Activated CD4-positive, alpha-beta T cell treated with anti-CD3 and anti-CD28 coated beads, Interleukin-2, amount 10 ng/mL, durations not matched to agents 7 days and 5 days (primary cell): ENCODE measurements at places on chromosomes 11 and 22. TPM values are rescaled to one million over a fixed set of nuclear protein-coding genes. Genes with fewer than 3 reads are reported as not detected.
A peak's percentile ranks its signal among the peaks of the same experiment; 100 is the strongest.

- no peak overlapping the region for H3K4me3 ChIP-seq
- H3K27me3 ChIP-seq, result no peaks in the 10 kb centered on the region
- DNase-seq, result no peak
- H3K27ac ChIP-seq, result no peak overlapping the region
- no peaks in the 10 kb centered on the region for H3K36me3 ChIP-seq
- H3K4me1 ChIP-seq, result peaks cover 13% of the 10 kb centered on the region
These were observed 293.9 kb downstream of the TBC1D22A start for GRCh38 chr22:47056361-47056760.

DNA sequence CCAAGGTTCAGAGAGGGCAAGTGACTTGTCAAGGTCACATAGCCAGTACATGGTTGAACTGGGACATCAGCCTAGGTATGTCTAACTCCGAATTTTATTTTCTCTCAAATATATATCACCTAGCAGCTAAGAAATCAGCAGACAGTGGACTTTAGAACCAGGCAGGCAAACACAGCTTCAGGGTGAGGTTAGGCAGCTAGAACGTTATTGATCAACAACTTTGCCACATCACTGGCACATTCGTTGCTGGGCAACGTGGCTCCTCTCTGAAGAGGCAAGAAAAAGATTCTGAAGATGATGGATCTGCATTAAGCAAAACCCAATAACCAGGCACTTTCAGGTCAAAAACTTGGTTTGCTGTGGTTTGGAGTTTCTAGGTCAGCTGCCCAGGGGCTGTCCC, 258.0 kb downstream of the KIRREL3 start:
- H3K27ac ChIP-seq, result no peak overlapping the region
- H3K27me3 ChIP-seq, result no peaks in the 10 kb centered on the region
- DNase-seq, result no peak
- H3K36me3 ChIP-seq, result no peaks in the 10 kb centered on the region

DNA sequence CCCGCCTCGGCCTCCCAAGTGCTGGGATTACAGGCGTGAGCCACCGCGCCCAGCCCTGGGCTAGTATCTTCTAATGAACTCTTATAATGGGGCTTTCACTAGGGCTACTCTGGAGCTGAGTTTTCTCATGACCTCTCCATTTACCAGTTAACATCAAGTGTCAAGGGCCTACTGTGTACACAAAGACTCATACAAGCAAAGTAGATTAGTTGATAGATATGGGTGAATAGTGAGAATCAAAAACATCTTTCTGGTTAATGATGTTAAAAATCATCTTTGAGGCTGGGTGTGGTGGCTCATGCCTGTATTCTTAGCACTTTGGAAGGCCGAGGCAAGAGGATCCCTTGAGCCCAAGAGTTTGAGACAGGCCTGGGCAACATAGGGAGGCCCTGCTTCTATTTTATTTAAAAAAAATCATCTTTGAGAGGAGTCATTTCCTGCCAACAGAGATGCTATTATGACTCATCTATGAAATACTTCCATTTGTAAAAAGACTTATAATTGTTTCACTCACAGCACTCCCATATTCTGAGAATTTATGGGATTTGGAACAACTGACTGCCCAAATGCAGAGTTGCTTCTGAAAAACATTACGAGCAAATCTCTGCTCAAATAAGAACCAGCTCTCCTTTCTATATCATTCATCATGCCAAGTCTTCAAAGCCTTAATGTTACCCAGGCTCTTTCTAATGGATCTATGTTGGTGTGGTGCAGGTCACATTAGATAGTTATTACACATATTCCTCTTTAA, 57.0 kb downstream of the GDPD4 start:
- no peaks in the 10 kb centered on the region for H3K36me3 ChIP-seq
- peak overlapping the region; percentile 1 for H3K27ac ChIP-seq
- peaks cover 5% of the 10 kb centered on the region for H3K4me1 ChIP-seq

DNA sequence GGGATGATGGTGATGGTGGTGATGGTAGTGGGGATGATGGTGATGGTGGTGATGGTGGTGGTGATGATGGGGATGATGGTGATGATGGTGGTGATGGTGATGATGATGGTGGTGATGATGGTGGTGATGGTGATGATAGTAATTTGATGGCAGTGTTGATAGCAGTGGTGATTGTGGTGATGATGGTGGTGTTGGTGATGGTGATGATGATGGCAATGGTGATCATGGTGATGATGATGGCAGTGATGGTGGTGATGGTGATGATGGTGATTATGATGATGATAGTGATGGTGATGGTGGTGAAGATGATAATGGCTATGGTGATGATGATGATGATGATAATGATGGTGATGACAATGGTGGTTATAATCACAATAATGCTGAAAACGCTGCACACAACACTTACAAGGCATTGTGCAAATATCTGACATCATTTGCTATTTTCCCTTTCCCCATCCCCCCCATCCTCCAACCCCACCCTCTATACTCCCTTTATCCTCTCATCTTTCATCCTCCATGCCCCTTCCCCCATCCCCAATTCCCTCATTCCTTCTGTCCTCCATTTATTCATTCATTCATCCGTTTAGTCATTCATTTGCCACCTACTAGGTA, 230.1 kb downstream of the BRD1 start:
- DNase-seq, result no peak
- peaks cover 9% of the 10 kb centered on the region for H3K4me1 ChIP-seq
- H3K27ac ChIP-seq, result no peak overlapping the region
- no peaks in the 10 kb centered on the region for H3K36me3 ChIP-seq
- no peak overlapping the region for H3K4me3 ChIP-seq

DNA sequence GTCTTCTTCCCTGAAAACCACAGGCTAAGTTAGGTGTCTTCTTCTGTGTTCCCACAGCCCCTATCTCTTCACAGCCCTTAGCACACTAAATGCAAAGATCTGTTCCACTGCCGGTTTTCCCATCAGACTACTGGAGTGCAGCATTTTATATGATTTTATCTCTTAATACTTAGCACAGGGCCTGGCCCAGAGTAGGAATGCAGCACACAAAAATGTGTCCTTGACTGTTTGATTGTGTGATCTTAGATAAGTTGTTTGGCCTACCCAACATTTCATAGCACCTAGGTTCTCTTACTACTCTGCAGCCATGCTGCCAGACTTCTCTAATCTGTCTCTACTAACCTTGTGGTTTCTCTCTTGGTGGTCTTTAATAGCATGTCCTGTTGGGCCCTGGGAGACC, 54.1 kb upstream of the RRM1 start:
- H3K36me3 ChIP-seq, result peaks cover 25% of the 10 kb centered on the region
- H3K4me3 ChIP-seq, result no peak overlapping the region

DNA sequence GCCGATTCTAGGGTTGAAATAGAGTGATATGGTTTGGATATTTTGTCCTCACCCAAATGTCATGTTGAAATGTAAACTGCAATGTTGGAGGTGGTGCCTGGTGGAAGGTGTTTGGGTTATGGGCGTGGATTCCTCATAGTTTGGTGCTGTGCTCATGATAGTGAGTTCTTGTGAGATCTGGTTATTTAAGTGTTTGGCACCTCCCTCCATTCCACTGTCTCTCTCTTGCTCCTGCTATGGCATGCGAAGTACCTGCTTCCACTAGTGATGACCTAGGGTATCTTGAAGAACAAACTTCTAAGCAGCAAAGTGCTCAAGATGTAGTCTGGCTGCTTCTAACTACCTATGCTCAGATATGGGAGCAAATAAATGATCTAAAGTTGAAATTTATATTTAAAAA, 56.0 kb upstream of the TSPAN18 start:
- peaks cover 19% of the 10 kb centered on the region for H3K4me1 ChIP-seq
- DNase-seq, result no peak
- peaks cover 3% of the 10 kb centered on the region for H3K36me3 ChIP-seq

The CHADL gene
- total RNA-seq, result 0.35 TPM

The TTC38 gene
- 11.4 TPM for total RNA-seq

The PRR5 gene
- 30.6 TPM for total RNA-seq

The SCGB1C1 gene
- total RNA-seq, result not detected

The SIRT3 gene
- 11.3 TPM for total RNA-seq
